ENCODE measurements at places on chromosomes 6 and 20. TPM values are rescaled to one million over a fixed set of nuclear protein-coding genes. Genes with fewer than 3 reads are reported as not detected.

JPH2 gene
- total RNA-seq, result 0.17 TPM

MAS1 gene
- total RNA-seq, result not detected

EYS gene
- total RNA-seq, result not detected

ARHGAP40 gene
- not detected for total RNA-seq

TFAP2A gene
- under 0.01 TPM for total RNA-seq

MUC21 gene
- total RNA-seq, result not detected

SIM1 gene
- 0.17 TPM for total RNA-seq

DNA sequence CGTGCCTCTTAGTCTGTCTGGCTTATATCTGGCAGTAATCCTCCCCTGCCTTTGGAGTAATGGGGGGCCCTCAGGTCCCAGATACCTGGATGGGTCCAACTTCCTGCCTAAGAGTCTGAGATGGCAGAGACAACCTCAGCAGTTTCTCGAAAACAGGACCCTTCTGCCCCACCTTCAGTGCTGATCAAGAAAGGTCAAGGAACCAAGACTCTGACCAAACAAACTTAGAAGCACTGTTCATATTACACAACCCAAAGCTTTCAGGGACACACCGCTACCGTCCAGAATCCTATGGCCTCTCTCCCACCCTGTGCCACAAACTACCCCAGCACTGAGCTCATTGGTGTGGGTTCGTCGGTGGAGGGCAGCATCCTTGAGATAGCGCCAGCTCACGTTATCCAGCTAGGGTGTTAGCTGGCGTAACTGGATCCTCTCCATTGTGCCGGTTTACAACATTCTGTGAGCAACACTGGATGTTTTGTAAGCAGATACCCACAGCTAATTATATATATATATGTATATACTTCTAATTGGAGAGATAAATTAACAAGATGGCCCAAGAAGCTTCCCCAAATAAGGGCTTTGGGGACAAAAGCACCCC lies 7.6 kb upstream of the TMC2 start:
- no peak for DNase-seq

DNA sequence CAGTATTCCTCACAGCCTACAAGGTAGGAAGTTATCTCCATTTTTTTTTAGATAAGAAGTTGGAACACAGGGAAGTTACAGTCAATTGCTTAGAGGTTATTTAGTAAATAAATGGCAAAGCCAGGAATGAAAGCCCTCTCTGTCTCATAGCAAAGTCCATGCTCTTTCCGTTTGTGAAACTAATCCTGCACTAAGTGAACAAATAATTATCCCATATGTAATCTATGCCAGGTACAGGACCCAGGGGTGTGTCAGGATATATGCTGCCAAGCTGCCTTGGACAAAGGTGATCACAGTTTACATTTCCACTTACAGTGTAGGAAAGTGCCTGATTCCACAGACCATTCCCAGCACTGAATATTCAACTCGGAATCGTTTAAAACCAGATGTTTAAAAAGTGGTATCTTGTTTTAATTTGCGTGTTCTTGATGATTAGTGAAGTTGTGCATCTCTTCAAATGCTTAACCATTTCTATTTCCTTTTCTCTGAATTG lies 13.6 kb upstream of the GMDS start:
- DNase-seq, result no peak

DNA sequence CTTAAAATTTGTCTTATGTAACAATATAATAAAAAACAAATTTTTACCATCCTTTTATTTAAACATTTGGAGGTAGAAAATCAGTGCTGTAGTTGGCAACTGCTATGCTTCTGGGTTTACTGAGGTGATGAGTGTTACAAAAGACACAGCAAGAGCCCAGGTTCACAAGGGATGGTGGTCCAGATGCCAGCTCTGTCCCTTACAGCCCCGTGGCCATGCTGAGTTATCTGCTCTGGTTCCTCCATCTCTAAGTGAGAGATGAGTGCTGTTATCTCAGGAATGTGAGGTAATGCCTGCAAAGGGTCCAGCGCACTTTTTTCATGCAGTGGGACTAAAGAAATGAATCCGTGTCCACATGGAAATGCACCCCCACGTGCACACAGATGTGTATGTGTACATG lies 17.8 kb downstream of the SYNDIG1 start:
- no peak for DNase-seq

DNA sequence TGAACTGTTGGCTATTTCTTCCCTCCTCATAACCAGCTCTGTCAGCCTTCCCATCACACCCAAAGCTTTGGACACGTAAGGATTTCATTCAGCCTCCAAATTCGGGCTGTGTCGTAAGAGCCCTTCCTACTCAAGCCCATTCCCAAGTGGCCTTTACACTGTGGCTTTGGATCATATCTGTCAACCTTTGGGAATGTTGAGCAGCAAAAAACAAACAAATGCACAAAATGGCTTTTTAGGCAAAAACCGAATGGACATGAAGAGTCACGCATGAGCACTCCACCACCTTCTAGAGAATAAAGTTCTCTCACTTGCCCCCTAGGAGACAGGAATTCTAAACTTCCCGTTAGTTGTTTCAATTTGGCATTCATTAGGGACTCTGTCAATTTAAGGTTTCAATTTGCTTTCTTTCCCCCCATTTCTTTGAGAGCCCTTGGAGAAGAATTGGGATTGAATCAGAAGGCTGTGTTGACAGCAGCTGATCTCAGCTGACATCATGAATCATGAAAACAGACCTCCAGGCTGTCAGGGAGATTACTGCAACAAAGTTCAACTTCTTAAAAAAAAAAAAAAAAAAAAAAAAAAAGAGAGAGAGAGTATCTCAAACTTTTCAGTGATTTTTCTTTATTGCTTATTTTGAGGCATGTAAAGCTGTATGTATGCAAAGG lies 110.3 kb downstream of the BCAS1 start:
- DNase-seq, result no peak

DNA sequence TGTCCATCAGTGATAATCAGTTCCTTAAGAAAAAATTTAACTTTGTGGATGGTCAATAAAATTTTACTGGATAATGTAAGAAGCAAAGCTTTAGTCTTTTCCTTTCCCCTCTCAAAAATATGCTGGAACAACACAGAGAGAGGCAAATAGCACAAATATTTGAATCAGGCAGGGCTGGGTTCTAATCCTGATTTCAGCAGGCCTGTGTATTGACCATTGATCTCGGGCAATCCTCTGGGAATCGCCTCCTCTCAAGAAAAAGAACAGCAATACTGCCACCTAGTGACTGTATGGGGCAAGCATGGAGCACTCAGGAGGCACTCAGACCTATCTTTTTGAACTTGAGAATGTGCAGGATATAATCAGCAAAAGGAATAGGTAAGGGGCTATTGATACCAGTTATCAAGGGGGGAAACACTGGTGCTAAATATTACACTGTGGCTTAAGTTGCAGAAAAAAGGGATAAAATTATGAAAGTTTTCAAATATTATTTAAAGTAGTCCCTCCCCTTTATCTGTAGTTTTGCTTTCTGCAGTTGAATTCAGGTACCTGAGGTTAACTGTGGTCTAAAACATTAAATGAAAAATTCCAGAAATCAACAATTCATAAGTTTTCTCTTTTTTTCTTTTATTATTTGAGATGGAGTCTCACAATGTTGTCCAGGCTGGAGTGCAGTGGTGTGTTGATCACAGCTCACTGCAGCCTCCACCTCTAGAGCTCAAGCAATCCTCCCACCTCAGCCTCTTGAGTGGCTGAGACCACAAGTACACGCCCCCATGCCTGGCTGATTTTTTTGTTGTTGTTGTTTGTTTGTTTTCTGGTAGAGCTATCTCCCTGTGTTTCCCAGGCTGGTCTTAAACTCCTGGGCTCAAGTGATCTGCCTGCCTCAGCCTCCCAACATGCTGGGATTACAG lies 91.8 kb upstream of the NHSL1 start:
- DNase-seq, result peak; percentile 91

- peak; percentile 69 for DNase-seq
Measured at GRCh38 chr6:4017834-4018170, 61.1 kb downstream of the FAM217A start.

DNA sequence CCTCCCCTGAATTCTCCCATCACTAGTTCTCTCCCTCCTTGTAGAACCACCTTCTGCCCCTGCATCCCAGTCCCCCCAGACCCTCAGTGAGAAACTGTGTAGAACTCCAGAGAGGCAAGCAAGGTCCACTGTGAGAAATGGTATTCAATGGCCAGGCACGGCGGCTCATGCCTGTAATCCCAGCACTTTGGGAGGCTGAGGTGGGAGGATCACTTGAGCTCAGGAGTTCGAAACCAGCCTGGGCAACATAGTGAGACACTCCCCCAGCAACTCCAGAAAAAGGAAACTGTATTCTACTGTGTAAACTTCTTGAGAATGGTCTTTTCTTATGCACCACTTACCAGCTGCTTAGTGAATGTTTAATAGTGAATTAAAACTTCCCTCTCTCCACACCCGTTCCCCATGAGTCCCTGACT lies 8.2 kb upstream of the CD83 start:
- DNase-seq, result no peak

DNA sequence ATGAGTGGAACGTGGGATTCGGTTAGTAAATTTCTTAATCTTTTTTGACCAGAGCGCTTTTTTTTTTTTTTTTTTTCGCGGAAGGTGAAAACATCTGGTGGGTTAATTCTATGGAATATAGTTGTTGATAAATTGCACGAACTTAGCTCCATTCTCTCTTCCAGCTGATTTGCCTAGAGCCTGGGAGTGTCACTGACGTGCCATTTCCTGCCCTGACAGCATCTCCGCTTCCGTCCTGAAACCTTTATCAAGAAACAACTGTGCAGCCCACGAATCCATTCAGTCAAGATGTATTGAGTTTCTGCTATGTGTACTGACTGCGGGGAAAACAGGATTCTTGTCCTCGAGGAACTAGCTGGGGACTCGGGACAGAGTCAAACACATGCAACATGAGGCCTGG lies 59.5 kb upstream of the TGM3 start:
- peak; percentile 26 for DNase-seq

GRCh38 chr6:41371992-41372831 lies 36.8 kb downstream of the NCR2 start:
- peak; percentile 23 for DNase-seq

- DNase-seq, result no peak
Measured at GRCh38 chr6:36688739-36689075, 8.9 kb upstream of the RAB44 start.

GRCh38 chr6:79964607-79965081 lies 17.3 kb upstream of the ELOVL4 start:
- DNase-seq, result no peak

DNA sequence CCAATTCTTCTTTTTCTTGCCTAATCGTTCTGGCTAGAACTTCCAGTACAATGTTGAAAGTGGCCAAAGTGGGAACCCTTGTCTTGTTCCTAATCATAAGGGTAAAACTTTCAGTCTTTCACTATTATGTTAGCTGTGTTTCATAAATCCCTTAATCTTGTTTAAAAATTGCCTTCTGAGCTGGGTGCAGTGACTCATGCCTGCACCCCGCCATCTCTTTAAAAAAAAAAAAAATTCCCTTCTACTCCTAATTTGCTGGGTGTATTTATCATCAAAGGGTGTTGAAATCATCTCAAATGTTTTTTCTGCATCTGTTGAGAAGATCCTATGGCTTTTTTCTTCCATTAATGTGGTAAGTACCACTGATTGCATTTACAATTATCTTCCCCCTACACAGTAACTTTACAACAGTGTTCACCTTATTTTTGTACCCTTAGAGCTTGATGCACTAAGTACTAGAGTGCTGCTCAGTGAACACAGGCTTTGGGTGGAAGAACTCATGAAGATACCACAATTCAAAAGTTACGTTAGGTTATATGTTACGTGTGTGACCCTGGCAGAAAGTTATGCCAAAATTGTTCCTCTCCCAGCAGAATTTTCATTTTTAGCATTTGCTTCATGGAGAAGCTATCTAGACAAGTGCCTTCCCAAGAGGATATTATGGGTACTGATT lies 9.7 kb downstream of the SNRPB start:
- no peak for DNase-seq

DNA sequence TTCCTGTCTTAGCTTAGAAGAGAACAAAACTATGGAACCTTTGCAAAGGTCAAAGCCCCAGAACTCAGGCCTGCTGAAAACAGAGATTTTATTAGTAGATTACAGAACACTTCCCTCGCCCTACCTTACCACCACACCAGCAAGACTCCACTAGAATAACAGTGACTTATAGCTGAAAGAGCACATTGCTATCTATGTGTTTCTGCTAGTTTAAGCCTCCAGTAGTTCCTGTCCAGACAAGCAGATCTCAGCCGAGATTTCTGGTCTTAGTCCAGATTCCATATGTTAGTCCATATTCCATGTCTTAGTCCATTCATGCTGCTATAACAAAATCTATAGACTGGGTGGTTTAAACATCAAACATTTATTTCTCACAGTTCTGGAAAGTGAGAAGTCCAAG lies 412.3 kb upstream of the ID4 start:
- DNase-seq, result no peak

- peak; percentile 28 for DNase-seq
Measured at GRCh38 chr6:85516168-85516567, 66.3 kb downstream of the NT5E start.

GRCh38 chr20:47118206-47118605 lies 223.6 kb downstream of the EYA2 start:
- DNase-seq, result no peak

DNA sequence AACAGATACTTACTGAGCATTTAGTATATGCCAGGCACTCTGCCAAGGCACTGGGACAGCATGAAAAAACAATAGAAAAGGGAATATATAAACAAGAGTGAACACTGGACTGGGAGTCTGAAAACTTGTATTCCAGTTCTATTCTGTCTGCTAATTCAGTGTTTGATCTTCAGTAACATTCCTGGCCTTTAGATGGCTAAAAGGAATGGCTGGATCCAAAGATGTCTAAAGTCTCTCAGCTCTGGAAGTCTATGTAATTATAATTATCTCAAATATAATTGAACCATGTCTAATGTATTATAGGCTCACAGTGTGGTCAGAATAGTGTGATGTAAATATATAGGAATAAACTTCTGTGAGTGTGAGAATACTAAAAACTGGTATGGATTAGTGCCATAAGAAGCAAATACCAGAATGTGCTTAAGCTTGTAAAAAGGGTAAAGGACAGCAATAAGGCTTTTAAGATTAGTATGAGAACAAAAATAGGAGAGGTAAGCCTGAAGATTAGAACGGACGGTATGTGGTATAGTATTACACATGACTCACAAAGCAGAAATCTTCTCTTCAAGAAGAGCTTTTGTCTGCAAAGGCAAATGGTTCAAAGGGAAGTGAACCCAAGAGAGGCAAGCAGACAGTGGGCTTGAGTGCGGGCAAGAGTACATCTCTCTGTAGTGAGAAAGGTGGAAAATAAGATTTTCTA lies 68.5 kb downstream of the TMEM200A start:
- no peak for DNase-seq

DNA sequence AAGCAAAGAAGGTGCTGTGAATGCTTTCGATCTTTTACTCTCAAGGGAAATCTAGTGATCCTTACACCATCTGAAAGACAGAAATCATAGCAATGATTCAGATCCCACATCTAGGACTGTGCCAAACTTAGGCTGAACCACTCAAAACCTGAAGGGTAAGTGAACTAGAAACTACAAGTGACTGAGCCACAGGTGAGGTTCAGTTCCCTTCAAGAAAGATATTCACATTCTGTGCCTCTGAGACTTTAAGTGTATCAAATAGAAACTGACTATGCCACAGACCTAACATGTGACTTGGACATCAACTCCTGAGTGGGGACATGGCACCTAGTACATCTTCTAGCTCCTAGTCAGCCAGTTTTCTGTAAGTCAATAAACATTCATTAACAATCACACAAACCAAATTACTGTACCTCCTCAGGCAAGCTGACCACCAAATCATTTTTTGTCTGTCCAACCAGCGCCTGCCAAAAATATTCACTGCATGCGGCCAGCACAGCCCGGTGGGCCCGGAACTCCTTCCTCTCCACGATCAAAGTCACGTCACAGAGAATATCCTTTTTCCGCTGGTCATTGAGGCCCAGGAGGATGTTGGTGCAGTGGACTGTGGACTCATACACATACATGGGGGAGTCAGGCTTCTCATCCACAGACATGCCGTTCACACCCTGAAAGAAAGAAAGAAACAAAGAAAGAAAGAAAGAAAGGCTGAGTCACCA lies 114.1 kb downstream of the GJA10 start:
- no peak for DNase-seq
